Keratinocyte (primary cell): ENCODE measurements at places on chromosomes 4 and X. TPM values are rescaled to one million over a fixed set of nuclear protein-coding genes. Genes with fewer than 3 reads are reported as not detected.

GCNA gene
- polyA plus RNA-seq = 0.46 to 1.2 TPM (median 1.0 TPM) in 3 replicates

FGFBP1 gene
- polyA plus RNA-seq = 1,464 to 2,372 TPM (median 2,189 TPM) in 3 replicates

GSX2 gene
- polyA plus RNA-seq = not detected in 3 replicates

GRCh38 chr4:55312489-55313101 is 33.4 kb upstream of the SRD5A3 start:
- DNase-seq = no peak
- H3K36me3 ChIP-seq = no peaks in the 10 kb centered on the region
- H3K4me1 ChIP-seq = no peaks in the 10 kb centered on the region
- H3K4me3 ChIP-seq = no peak overlapping the region

DNA sequence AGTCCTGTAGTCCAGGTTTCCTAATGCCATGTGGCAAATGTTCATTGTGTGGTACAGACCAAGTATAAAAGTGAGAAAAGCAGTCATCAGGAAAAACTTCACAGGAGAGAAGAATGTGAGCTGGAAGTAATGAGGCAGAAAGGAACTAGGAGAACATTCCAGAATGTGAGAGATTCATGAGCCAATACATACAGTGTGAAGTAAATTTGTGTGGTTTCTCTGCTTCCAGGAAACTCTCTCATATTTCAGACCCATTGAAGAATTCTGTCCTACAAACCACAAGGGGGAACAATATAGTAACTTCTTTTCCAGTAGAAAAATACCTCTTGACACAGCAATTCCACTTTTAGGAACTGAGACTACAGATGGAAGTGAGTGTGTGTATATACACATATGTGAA is 136.5 kb downstream of the RNF150 start:
- no peak overlapping the region for H3K27ac ChIP-seq
- H3K36me3 ChIP-seq = no peaks in the 10 kb centered on the region
- no peaks in the 10 kb centered on the region for H3K27me3 ChIP-seq
- DNase-seq = no peak
- H3K4me3 ChIP-seq = no peak overlapping the region

DNA sequence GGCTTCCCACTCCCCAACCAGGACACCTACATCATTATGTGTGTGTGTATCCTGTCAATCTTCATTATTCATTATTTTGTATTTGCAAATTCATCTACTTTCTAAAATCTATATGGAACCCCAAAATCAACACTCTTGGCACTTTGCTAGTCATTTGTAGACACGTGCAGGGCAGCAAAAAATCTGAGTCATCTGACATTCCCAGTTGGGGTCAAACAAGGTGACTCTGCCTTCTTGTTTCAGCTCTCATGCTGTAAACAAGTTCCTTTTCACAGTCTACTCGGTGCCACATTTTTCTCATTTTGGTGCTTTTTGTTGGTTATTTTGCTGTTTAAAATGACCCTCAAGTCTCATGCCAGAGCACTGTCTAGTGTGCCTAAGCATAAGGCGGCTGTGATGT is 5.9 kb downstream of the MRFAP1L1 start:
- H3K4me3 ChIP-seq = no peak overlapping the region
- H3K36me3 ChIP-seq = peaks cover 9% of the 10 kb centered on the region
- H3K27me3 ChIP-seq = no peaks in the 10 kb centered on the region
- H3K27ac ChIP-seq = no peak overlapping the region
- no peak for DNase-seq
- H3K4me1 ChIP-seq = peaks cover 13% of the 10 kb centered on the region

DNA sequence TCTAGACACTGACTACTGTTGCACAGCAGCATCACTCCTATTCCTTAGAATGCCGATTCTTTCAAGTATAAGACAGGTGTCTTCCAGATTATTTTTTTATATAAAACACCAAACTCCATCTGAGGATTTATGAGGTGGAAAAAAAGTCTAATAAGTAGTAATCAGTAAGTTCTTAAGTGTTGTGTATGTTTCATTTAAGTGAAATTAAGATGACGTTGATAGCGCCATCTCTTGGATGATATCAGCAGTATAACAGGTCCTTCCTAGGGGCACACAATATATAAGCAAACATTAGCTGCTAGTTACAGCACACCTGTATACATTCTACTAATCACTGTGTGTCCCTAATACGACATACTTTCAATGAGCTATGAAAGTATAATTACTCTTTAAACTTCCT is 99.6 kb upstream of the STS start:
- no peak overlapping the region for H3K4me3 ChIP-seq
- DNase-seq = no peak

GRCh38 chr4:102791318-102791835 is 30.6 kb upstream of the MANBA start:
- no peak for DNase-seq
- no peaks in the 10 kb centered on the region for H3K27me3 ChIP-seq
- H3K4me1 ChIP-seq = no peaks in the 10 kb centered on the region
- H3K27ac ChIP-seq = no peak overlapping the region
- H3K36me3 ChIP-seq = no peaks in the 10 kb centered on the region

DNA sequence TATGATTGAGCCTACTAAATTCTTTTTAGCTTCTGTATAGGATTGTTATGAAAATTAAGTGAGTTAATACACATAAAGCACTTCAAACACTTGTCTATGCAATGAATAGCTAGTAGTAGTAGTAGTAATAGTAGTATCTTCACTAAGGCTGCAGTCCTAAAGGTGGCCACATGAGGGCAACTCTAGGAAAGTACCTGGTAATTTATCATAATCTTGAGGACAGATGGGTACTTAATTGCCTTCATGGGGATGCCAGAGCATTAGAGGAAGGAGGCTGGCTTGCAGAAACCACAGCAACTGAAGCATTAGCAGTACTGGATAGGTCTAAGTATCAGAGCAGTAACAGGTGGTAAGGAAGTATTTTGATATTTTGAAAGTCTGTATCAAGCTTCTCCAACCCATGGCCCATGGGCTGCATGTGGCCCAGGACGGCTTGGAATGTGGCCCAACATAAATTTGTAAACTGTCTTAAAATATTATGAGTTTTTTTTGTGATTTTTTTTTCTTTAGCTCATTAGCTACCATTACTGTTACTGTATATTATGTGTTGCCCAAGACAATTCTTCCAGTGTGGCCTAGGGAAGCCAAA is 17.3 kb downstream of the NIPAL1 start:
- H3K27me3 ChIP-seq = no peaks in the 10 kb centered on the region
- no peak overlapping the region for H3K4me3 ChIP-seq
- peak; percentile 17 for DNase-seq

DNA sequence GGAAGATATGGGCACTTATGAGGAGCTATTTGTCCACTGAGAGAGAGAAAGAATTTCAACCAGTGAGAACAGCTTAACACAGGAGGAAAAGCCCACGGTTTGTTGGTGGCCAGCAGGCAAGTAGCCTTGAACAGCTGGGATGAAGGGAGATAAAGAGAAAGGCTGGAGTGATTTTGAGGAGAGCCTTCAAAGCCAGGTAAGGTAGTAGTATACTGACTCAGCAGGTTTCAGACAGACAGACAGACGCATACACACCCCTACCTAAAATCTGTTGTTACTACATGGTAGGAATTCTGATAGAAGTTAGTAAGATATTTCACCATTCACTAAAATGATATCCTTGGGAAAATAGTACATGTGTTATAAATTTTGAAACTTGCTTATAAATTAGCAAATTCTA is 60.5 kb downstream of the SEC24D start:
- H3K4me1 ChIP-seq = peaks cover 39% of the 10 kb centered on the region
- H3K27me3 ChIP-seq = no peaks in the 10 kb centered on the region

- H3K27me3 ChIP-seq = no peaks in the 10 kb centered on the region
- no peak overlapping the region for H3K27ac ChIP-seq
- no peaks in the 10 kb centered on the region for H3K36me3 ChIP-seq
- no peaks in the 10 kb centered on the region for H3K4me1 ChIP-seq
- H3K4me3 ChIP-seq = no peak overlapping the region
These were observed 69.8 kb downstream of the DTHD1 start for GRCh38 chr4:36351082-36351666.

DNA sequence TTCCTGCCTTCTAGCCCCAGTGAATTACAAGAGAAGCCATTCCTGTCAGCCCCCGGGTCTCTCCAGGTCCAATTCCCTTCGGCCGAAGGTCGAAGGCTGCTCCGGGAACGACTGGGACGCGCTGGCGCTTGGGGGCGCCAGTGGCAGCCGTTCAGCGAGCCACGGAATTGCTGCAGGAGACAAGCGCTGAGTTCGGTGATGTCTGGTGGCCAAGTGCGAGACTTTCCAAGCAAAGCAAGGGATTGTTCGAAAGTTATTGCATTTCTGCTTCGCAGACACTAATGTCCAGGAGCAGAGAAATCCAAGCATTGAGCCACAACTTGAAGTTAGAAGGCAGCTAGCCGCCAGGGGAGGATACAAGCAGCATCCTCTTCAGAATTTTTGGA is 1.1 kb upstream of the DKK2 start:
- no peak overlapping the region for H3K27ac ChIP-seq
- no peak for DNase-seq
- peaks cover 46% of the 10 kb centered on the region for H3K27me3 ChIP-seq
- no peak overlapping the region for H3K4me3 ChIP-seq
- H3K4me1 ChIP-seq = peaks cover 5% of the 10 kb centered on the region
- no peaks in the 10 kb centered on the region for H3K36me3 ChIP-seq
